ENCODE measurements at places on chromosomes 2 and 18.

DNA sequence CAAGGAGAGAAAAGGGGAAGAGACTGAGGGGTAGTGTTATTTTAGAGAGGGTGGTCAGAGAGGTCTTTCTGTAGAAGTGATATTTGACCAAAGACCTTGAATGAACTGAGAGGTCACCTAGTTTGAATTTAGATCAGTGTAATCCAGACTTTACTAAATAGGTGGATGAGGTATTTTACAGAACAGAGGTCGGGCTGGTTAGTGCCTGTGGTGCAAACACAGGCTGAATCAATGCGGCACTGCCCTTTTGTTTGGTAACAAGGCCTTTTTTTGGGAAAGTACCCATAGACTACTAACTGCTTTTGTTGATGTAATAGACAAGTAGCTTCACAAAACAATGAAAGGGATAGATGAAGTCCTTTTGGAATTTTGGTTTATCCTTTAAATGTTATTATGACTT is 15.9 kb downstream of the RAPGEF4 start:
- DNase-seq = no peak

DNA sequence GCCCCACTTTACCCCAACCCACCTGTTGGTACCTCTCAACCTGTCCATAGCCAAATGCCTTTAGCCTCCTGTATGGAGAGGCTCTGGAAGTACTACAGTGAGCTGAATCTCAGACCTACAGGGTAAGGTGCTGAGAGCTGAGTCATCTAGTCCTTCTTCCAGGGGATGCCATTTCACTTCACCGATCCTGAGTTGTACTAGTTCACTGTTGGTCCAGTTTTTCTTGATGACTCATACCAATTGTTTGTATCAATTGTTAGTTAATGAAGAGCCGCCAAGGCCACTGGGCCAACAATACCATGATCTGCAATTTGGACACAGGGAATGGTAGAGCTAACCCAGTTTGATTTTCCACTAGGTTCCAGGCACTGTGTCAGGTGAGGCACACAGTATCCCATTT is 257.0 kb downstream of the CLIP4 start:
- DNase-seq = no peak

GRCh38 chr2:38390947-38391346 is 13.9 kb upstream of the ATL2 start:
- no peak for DNase-seq

DNA sequence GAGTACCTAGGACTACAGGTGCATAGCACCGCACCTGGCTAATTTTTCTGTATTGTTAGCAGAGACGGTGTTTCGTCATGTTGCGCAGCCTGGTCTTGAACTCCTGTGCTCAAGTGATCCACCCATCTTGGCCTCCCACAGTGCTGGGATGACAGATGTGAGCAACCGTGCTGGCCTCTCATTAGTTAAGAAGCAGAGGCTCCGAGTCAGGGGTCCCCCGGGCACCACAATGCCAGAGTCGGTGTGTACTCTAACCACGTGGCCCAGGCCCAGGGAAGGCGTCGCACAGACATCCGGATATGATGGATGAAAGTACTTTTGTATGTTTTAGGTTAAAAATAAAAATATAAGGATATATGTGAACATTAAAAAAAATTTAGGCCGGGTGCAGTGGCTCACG is 28.3 kb upstream of the HPCAL1 start:
- DNase-seq = no peak

DNA sequence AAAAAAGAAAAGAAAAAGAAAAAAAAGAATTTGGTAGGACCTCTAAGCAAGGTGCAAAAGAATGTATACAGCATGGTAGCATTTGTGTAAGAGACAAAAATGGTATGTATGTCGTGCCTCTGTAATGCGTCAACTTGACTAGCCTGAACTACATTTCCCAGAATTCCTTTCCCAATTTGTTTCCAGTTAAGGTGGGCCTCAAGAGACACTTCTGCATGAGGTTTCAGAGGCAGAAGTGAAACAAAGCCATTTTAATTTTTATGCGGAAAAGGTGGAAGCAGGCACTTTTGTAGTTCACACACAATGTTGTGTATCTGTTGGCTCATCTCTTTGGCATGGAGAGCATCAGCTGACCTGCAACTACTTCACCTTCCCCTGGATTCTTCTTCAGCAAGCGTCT is 56.5 kb upstream of the PAPOLG start:
- no peak for DNase-seq

DNA sequence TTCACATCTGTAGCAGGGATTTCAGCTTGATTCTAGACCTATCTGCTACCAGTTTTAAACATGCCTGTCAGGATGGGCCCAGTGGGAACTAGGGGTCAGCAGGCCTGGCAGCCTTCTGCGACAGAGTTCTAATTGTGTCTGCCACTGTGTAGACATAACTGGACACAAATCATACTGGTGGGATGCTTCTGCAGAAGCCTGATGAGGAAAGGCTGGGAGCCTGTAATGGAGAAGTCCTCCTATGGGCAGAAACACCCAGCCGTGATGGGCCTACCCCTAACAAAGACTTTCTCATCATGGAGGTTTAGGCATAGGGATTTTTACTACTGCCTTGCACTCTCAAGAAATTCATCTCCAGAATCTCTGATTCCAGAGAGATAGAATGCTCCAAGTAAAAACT is 166.9 kb downstream of the PDE11A start:
- no peak for DNase-seq
